Tibial artery (tissue), 4 donors: ENCODE measurements at places on chromosomes 1 and 21.
A peak's percentile ranks its signal among the peaks of the same experiment; 100 is the strongest.

- no peak overlapping the region for H3K27ac ChIP-seq
- no peaks in the 10 kb centered on the region for H3K36me3 ChIP-seq
- H3K4me3 ChIP-seq: no peak overlapping the region
- no peaks in the 10 kb centered on the region for H3K4me1 ChIP-seq
- H3K27me3 ChIP-seq: no peaks in the 10 kb centered on the region
- DNase-seq: no peak
These were observed 77.9 kb upstream of the EXO1 start for GRCh38 chr1:241770115-241770514.

DNA sequence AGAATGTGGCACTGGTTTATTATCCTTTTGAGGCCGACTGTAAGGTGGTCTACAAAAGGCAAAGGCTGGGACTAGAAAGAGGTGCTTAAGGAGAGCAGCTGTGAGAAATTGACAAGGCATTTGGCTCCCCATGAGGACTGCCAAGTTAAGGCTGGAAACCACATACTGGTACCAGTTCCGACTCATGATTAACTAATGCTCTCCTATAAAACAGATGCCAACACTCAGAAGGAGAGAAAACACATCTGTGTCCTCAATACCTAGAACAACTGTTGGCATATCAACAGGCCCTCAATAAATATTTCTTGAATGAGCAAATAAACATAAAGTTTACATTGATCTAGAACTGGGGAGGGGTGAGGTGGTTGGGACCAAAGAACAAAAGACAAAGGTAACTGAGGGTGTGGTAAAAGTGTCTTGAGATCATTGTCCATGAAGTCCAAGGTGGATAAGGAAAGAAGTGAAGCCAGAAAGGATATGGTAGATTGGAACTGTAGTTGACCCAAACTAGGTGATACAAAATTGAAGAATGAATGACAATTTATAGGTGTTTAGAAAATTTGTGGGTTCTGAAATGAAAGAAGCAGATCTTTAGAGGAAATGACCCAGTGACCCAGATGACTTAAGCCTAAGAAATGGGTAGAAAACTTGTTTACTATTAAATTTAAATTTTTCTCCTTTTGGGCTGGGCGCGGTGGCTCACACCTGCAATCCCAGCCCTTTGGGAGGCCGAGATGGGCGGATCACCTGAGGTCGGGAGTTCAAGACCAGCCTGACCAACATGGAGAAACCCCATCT is 16.9 kb upstream of the MCL1 start:
- H3K27me3 ChIP-seq: no peaks in the 10 kb centered on the region
- H3K4me1 ChIP-seq: no peaks in the 10 kb centered on the region
- H3K36me3 ChIP-seq: peaks cover 12% of the 10 kb centered on the region

GRCh38 chr21:39763272-39763970 is 18.4 kb downstream of the IGSF5 start:
- no peaks in the 10 kb centered on the region for H3K4me1 ChIP-seq
- no peaks in the 10 kb centered on the region for H3K27me3 ChIP-seq
- H3K36me3 ChIP-seq: no peaks in the 10 kb centered on the region
- H3K4me3 ChIP-seq: no peak overlapping the region

DNA sequence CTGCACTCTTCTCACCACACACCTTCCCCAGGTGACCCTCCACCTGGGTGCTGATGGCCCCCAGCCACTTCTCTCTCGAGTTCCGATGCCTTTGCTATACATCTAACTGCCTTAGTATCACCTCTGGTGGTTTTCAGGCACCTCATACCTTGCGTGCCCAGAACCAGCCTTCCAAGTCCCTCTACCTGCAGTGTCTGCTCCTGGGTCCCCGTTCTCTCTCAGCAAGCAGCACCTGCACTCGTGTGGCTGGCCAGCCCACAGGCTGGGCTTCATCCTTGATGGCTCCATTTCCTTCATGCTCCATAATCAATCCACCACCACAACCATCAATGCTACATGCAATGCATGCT is 49.2 kb upstream of the EDN2 start:
- H3K27ac ChIP-seq: no peak overlapping the region
- no peaks in the 10 kb centered on the region for H3K36me3 ChIP-seq
- DNase-seq: no peak
- H3K4me3 ChIP-seq: no peak overlapping the region

- no peak overlapping the region for H3K4me3 ChIP-seq
- H3K27me3 ChIP-seq: peaks cover 58% of the 10 kb centered on the region
- no peak overlapping the region for H3K27ac ChIP-seq
- peak; percentile 47 for DNase-seq
- no peaks in the 10 kb centered on the region for H3K36me3 ChIP-seq
- H3K4me1 ChIP-seq: no peaks in the 10 kb centered on the region
These were observed 100.5 kb downstream of the GLIS1 start for GRCh38 chr1:53638360-53639035.

DNA sequence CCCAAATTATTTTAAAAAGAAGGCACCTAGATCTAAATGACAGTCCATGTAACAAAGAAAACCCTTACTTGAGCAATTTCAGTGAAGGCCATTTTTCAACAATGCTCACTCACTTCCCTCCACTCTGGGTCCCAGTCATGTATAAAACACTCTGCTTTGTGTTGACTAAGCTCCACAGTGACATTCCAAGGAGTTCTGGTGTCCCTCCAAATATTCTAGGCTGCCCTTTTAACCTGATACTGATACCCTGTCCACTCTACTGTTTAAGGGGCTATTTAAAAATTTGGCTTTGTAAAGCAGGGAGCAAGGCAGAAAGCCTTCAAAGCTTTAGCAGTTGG is 73.6 kb downstream of the GNG12 start:
- H3K27ac ChIP-seq: peak overlapping the region; percentile 64
- no peak for DNase-seq
- no peaks in the 10 kb centered on the region for H3K36me3 ChIP-seq

GRCh38 chr1:47616906-47617305 is 179.1 kb downstream of the FOXD2 start:
- no peak overlapping the region for H3K27ac ChIP-seq
- no peaks in the 10 kb centered on the region for H3K36me3 ChIP-seq
- no peak overlapping the region for H3K4me3 ChIP-seq
- no peak for DNase-seq
- no peaks in the 10 kb centered on the region for H3K27me3 ChIP-seq

DNA sequence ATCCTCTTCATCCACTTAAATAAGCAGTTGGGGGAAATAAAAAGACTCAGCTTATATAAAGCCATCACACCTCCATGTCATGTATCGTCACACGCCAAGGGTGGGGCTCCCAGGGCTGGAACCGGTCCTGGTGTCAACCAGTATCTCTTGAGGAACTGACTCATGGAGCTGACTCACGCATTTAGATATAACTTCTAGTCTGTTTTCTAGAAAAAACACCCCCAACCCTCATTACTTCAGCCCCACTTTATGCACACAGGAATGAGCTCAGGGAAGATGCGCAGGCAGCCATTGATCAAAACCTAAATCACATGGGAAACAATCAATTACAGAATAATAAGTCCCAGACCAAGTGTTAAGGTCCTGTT is 6.9 kb upstream of the IL22RA1 start:
- no peak overlapping the region for H3K4me3 ChIP-seq
- H3K4me1 ChIP-seq: no peaks in the 10 kb centered on the region

DNA sequence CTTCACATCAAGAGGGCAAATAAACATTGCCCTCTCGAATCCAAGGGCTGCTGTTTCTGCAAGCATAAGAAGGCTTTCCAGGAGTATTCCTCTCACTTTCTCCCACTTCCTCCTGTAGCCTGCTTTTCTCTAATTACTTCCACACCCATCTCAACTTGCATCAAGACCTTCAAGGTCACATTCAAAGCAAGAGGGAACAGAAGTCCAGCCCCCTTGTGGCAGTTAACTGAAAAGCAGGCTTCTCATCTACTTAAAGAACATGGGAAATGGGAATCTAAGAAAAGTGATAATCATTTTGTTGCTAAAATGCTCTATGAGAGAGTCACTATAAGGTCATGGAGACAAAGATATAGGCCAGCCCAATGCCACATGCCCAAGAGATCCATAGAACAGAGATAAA is 874.4 kb downstream of the KCNT2 start:
- no peaks in the 10 kb centered on the region for H3K36me3 ChIP-seq
- no peaks in the 10 kb centered on the region for H3K27me3 ChIP-seq
- no peaks in the 10 kb centered on the region for H3K4me1 ChIP-seq

DNA sequence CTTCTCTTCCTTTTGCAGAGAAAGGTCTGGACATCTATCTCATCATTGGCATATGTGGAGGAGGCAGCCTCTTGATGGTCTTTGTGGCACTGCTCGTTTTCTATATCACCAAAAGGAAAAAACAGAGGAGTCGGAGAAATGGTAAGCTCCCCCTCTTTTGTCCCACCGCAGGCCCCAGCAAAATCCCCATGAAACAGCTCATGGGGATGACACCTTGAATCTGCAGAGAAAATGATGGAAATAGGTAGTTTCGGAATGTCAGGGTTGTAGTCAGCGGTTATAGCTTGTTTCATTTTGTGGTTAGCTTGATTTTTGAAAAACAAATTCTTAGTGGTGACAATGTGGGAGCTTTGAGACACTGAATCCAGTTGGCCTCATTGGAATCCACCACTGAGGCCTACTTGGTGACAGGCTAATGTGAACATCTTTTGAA is 10.3 kb downstream of the CD2 start:
- no peak for DNase-seq
- H3K36me3 ChIP-seq: no peaks in the 10 kb centered on the region
- H3K4me3 ChIP-seq: no peak overlapping the region
- no peak overlapping the region for H3K27ac ChIP-seq
- H3K4me1 ChIP-seq: no peaks in the 10 kb centered on the region

- DNase-seq: no peak
- H3K36me3 ChIP-seq: no peaks in the 10 kb centered on the region
- H3K4me3 ChIP-seq: no peak overlapping the region
These were observed 6.5 kb downstream of the LCE7A start for GRCh38 chr1:152866321-152866720.

DNA sequence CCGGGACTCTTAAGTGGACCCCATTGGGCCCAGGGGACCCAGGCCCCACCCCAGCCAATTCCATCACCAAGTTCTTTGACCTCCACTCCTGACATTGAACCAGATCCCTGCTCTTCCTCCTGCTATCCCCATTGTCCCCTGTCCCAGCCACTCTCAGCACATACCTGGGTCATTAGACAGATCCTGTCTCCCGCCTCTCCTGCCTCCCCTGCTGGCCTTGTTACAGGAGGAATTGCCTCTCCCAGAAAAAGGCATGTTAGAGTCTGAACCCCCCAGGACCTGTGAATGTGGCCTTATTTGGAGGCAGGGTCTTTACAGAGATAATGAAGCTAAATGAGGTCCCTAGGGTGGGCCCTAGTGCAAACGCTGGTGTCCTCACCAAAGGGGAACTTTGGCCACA is 301.9 kb downstream of the NPHP4 start:
- no peak for DNase-seq
- no peak overlapping the region for H3K4me3 ChIP-seq
- peaks cover 14% of the 10 kb centered on the region for H3K27me3 ChIP-seq
- no peaks in the 10 kb centered on the region for H3K4me1 ChIP-seq
- no peak overlapping the region for H3K27ac ChIP-seq

DNA sequence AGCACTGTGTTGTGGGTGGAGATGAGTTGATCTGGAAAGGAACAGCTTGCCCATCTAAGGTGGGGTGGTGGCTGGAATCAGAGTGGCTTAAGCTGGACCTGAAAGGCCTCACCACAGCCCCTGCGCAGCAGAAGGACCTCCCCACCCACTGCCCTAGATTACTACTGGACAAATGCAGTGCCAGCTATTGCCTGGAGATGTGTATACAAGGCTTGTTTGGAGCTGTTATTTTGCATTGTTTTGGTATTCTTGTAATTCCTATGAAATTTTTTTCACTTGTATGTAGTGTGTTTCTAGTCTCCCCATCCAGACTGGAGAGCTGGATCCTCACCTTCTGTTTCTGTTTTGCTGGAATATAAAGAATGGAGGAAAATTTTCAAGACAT is 1.3 kb upstream of the SLC30A1 start:
- peak overlapping the region; percentile 97 for H3K27ac ChIP-seq
- H3K4me3 ChIP-seq: peak overlapping the region; percentile 99
- H3K4me1 ChIP-seq: peaks cover 11% of the 10 kb centered on the region
- DNase-seq: no peak
- no peaks in the 10 kb centered on the region for H3K27me3 ChIP-seq
- H3K36me3 ChIP-seq: peaks cover 9% of the 10 kb centered on the region

DNA sequence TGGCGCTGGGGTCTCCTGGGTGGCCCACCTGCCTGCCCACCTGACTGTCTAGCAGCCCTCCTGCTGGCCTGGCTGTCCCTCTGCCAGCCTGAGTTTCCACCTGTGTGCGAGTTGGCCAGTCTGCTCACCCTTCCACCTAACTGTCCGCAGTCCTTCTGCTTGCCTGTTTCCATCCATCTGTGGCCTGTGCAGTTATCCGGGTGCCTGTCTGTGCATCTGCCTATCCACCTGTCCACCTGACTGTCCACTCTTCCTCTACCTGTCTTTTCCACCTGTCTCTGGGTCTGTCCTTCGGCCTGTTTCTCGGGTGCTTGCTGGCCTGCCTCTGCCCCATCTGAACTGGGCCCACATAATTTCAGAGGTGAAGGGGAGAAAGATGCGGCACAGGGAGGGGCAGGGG is 1.9 kb downstream of the KCNQ4 start:
- peak overlapping the region; percentile 67 for H3K4me3 ChIP-seq
- H3K36me3 ChIP-seq: no peaks in the 10 kb centered on the region
- DNase-seq: no peak
- H3K4me1 ChIP-seq: peaks cover 51% of the 10 kb centered on the region
- peak overlapping the region; percentile 85 for H3K27ac ChIP-seq

- no peaks in the 10 kb centered on the region for H3K27me3 ChIP-seq
- H3K27ac ChIP-seq: no peak overlapping the region
- no peak overlapping the region for H3K4me3 ChIP-seq
- H3K4me1 ChIP-seq: peaks cover 21% of the 10 kb centered on the region
- no peaks in the 10 kb centered on the region for H3K36me3 ChIP-seq
These were observed 205.0 kb downstream of the HIVEP3 start for GRCh38 chr1:41713557-41714327.

- no peaks in the 10 kb centered on the region for H3K4me1 ChIP-seq
- H3K36me3 ChIP-seq: no peaks in the 10 kb centered on the region
- H3K27me3 ChIP-seq: no peaks in the 10 kb centered on the region
- H3K27ac ChIP-seq: no peak overlapping the region
These were observed 187.5 kb downstream of the HHAT start for GRCh38 chr1:210516092-210516656.

DNA sequence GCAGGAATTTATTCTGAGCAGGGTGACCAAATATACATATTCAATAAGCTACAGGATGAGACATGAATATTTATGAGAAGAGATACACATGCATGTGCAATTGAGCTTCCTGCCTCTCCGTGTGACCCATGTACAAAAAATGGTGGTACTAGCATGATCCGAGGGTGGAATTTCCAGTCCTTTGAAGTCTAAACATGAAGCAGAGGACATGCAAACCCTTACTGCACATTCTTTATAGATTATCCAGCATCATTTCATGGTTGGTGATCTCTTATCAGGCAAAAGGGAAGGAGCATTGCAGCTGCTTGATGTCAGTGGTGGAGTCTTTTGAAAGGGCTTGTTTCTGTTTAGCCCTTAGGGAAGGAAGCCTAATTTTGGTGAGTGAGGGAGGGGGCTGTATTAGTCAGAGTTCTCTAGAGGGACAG is 448.6 kb downstream of the SETD4 start:
- H3K27me3 ChIP-seq: no peaks in the 10 kb centered on the region
- H3K4me1 ChIP-seq: no peaks in the 10 kb centered on the region
- H3K36me3 ChIP-seq: no peaks in the 10 kb centered on the region
- no peak for DNase-seq
- H3K27ac ChIP-seq: no peak overlapping the region
